Heart left ventricle (tissue), 16 donors: ENCODE measurements at places on chromosomes 2 and 18.

- DNase-seq = no peak
These were observed 46.2 kb downstream of the LHCGR start for GRCh38 chr2:48709096-48710034.

- no peak for DNase-seq
These were observed 50.8 kb downstream of the ACYP2 start for GRCh38 chr2:54166121-54166773.

DNA sequence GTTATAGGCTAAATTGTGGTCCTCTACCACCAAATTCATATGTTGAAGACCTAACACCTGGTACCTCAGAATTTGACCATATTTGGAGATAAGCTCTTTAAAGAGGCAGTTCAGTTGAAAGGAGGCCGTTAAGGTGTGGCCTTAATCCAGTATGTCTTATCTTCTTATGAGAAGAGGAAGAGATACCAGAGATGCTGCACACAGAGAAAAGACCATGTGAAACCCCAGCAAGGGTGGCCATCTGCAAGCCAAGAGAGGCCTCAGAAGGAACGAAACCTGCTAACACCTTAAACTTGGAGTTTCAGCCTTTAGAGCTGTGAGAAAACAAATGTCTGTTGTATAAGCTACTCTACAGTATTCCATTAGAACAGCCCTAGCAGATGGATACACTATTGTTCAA, 528.1 kb upstream of the DCC start:
- DNase-seq = no peak

GRCh38 chr2:113281910-113282746, 3.4 kb upstream of the PAX8 start:
- no peak for DNase-seq

DNA sequence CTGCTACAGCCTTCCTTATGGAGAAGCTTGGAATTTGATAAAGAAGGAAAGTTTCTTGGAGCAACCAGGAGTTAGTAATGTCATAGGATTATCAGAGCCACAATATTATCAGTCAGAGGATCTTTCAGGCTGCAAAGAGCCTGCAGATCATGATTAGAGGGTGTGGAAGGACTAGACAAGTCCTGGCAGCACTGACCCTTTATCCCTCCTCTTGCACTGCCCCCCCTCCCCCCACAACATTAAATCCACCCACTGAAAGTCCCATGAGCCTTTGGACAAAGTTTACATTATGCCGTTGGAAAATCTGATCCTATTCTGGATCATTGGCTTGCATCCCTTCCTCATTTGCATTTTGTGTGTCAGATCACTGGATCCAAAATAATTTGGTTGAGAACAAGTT, 18.7 kb upstream of the IMPA2 start:
- DNase-seq = no peak

DNA sequence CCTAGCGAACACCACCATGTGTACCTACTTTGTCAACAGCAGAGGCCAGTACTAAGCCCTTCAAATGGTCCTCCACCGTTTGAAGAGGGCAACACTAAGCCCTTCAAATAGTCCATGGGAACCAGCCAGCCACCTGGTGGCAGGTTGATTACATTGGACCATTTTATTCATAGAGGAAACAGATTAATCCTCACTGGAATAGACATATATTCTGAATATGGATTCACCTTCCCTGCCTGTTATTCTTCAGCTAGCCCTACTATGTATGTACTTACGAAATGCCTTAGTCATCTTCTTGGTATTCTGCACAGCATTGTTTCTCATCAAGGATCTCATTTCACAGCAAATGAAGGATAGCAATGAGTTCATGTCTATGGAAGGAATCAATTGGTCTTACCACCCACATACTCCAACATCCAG, 10.0 kb upstream of the ZNF396 start:
- no peak for DNase-seq

GRCh38 chr18:58776084-58776483, 88.6 kb upstream of the ZNF532 start:
- no peak for DNase-seq

GRCh38 chr18:8730080-8730827, 24.9 kb downstream of the MTCL1 start:
- DNase-seq = peak; percentile 72

DNA sequence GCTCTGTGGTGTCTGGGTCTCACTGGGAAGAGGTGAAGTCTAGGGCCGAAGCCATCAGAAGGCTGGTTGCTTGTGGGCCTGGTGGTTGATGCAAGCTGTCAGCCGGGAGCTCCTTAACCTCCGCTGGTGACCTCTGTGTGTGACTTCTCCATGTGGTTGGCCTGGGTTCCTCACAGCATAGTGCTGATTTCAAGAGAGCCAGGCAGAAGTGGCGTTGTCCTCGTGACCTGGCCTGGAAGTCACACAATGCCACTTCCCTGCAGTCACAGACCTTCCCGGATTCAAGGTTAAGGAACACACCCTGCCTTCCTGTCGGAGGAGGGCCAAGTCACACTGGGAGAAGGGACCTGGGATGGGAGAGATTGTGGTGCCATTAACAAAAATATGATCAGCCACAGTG, 303.7 kb upstream of the HS6ST1 start:
- DNase-seq = peak; percentile 65

DNA sequence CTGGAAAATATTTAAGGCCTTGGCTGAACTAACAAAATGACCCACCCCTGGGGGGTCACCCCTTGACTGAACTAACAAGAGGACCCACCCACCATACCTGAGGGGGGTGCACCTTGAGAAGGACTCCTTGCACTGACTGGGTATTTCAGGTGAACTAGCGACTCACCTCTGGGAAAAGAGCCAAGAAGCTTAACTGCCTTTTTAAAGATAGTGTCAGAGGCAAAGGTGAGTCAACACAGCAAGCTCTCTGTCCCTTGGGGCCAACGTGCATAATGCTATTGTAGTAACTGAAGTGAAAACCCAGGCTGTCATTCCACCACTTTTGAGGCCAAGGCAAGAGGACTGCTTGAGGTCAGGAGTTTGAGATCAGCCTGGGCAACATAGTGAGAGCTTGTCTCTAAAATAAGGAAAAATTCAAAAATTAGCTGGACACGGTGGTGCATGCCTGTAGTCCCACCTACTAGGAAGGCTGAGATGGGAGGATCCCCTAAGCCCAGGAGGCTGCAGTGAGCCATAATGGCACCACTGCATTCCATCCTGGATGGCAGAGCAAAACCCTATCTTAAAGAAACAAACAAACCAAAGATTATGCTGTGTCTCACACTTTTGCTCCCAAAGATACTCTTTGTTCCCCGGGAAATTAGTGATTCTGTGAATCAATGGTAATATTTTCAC, 36.4 kb upstream of the ZCCHC2 start:
- no peak for DNase-seq

DNA sequence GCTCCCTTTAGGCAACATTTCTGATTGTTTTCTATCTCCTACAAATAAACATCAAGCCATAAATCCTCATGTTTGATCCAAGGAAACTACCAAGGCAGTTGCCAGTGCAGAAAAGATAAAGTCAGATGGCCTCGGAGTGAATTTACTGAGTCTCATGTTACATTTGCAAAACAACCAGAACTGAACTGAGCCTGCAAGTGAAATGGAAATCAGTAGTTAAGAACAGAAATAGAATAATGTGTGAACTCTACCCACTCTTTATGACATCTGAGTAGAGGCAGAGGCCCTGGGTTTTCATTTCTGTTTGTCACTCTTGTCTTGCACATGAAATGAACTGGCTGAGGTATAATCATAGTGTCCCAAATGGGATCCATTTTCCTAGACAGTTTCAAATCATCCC, 20.4 kb upstream of the DAPL1 start:
- no peak for DNase-seq

GRCh38 chr2:85754313-85755095, 713 bp downstream of the ATOH8 start:
- no peak for DNase-seq

DNA sequence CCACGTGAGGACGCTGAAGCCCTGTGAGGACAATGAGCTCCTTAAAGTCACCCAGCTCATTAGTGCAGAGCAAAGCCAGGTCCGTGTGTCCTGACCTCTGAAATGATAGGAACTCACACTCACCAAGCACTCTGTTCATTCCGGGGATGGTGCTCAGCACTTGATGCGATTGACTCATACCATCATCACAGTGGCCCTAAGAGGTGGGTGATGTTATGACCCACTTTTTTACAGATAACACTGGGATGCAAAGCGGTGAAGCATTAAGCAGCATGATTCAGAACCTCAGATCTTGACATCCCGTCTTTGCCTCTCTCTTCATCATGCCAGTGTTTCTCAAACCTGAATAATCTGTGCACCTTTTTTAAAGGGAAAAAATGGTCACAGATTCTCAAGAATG, 234.8 kb downstream of the ALPK2 start:
- no peak for DNase-seq

GRCh38 chr2:239590276-239590675, 189.5 kb upstream of the HDAC4 start:
- DNase-seq = no peak

DNA sequence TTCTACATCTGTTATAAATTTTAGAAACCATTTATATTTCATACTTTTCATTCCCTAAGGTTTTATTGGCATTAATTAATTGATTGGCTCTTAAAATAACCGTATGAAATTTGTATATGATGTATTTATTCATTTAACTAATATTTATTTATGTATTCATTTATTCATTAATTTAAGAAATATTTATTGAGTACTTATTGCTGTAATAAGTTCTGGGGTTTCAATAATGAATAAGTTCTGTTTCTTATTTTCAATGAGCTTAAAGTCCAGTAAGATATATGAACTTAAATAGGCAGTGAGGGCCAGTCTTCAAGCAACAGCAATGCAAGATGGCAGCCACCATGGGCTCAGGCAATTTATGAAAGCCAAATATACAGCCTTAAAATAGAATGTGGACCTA, 17.9 kb downstream of the CDK15 start:
- no peak for DNase-seq

GRCh38 chr2:23445450-23445868, 60.5 kb downstream of the KLHL29 start:
- DNase-seq = no peak

DNA sequence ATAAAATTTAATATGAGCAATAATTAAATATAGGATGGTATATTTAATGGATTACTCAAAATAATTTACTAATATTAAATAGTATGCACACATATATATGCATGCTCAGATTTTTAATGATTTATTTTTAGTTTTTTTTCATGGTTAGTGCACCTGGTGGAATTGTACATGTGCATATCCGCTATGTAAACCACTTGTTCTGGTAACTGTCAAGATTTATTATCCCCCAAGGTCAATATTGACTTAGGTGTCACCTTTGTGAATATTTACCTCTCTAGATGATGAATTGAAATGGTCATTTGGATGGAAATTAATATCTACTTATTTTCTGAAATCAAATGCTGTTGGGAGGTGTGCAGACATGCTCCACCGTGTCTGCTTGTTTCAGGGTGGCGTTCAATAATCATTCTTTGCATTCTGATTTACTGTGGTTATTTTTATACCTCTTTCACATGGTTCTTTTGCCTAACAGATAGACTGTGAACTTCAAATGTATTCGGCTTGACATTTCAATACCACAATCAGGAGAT, 14.7 kb downstream of the CNTNAP5 start:
- DNase-seq = no peak

DNA sequence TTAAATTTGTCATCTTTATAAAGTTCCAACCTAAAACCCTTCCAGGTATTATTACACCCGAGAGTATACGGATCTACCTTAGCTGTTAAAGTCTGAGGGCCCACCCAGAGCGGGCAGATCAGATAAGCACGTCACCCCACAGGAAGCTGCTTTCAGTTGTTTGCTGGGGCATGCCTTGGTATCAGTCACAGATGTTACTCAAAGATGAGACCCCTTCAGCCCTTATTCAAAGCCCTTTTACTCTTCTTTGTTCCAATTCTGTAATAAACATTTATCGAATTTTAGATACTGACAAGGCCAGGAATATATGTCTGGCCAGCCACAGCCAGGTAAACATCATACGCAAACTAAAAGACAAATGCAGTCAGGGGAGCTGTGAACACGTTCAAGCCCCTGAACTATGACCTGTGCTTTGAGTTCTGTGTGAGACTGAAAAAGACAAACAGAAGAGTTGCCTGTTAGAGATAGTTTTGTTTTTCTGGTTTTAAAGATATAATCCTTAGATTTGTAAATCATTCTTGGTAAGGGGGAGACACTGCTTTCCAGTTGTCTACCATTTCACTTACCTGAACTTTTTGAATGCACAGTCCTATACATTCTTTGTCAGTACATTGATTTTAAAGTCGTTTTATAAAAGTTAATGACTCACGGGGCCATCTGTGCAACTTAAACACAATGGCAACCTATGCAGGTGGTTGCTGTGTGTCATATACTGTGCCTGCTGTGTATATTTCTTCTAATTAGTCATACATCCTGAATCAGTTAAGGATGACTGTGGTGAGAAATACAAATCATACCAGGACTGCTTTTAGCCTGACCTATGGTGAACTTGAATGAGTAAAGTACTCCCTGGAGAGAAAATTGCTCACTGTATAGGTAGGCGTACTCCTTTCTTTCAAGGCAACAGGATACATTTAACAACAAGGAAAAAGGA, 100.5 kb upstream of the ITPRID2 start:
- DNase-seq = no peak

GRCh38 chr2:86788165-86788564, 2.5 kb downstream of the CD8A start:
- peak; percentile 56 for DNase-seq

DNA sequence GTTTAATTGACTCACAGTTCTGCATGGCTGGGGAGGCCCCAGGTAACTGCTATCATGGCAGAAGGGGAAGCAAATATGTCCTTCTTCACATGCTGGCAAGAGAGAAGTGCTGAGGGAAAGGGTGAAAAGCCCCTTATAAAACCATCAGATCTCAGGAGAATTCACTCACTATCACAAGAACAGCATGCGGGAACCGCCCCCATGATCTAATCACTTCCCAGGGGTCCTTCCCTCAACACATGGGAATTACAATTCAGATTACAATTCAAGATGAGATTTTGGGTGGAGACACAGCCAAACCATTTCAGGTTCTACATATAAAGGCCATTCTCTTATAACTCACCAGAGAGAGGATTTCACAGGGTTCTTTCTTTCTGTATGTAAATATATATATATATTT, 62.9 kb downstream of the VRK2 start:
- DNase-seq = no peak

DNA sequence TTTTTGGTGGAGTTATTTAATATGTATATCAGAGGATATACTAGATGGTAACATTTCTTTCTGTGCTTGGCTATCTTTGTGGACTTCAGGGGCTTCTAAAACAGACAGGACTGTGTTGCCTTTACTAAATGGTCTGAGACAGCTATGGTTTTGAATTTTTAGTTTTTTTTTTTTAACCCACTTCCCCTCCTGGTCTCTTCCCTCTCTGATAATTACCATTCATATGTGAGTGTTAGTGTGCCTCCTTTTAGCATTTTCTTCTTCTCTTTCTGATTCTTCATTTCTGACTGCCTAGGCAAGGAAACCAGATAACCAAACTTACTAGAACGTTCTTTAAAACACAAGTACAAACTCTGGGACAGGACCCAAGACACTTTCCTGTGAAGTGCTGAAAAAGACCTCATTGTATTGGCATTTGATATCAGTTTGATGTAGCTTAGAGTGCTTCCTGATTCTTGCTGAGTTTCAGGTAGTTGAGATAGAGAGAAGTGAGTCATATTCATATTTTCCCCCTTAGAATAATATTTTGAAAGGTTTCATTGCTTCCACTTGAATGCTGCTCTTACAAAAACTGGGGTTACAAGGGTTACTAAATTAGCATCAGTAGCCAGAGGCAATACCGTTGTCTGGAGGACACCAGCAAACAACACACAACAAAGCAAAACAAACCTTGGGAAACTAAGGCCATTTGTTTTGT, 52.7 kb downstream of the SMAD4 start:
- DNase-seq = no peak

GRCh38 chr2:7962161-7962560, 719.7 kb upstream of the ID2 start:
- DNase-seq = no peak

- DNase-seq = no peak
These were observed 985 bp downstream of the ILKAP start for GRCh38 chr2:238202326-238203093.
